T-helper 22 cell (primary cell): ENCODE measurements at places on chromosomes 12 and 14.

GRCh38 chr12:124171231-124171979 lies 123.5 kb upstream of the RFLNA start:
- DNase-seq: no peak

DNA sequence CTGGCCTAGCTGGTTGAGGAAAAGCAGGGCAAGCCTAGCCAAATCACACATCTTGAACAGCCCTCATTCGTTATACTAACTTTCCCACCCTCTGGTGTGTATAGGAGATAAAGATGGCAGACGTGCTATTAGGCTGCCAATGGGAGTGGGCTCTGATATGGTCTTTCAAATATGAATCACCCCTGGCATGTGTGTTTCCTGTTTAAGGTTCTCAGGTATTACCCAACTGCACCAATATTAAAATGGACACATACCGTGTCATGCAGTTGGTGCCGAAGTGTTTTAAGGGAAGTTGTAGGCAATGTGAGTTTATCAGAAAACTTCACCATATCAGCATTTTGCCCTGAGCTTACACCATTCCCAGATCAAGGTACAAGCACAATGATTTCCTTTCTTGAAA lies 33.4 kb downstream of the CHST11 start:
- no peak for DNase-seq

- DNase-seq: no peak
Observed at GRCh38 chr14:90995785-90996184, 64.7 kb downstream of the RPS6KA5 start.

DNA sequence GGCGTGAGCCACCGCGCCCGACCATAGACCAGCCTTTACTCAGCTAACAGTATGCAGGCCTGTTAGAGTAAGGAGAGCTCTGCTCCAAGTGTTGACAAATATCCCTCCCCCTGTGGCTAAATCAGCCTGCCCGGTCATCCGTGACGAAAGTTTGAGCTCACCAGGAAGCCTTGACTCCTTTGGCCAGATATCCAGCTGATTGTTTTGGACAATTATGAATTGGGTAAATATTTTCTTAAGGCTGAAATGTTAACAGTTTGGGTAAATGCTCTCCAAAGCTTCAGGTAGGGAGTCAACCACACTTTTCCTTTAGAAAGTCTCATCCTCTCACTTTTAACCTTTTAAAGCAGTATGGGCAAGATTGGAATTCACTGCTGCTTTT lies 157.9 kb downstream of the PAWR start:
- DNase-seq: no peak

- no peak for DNase-seq
Observed at GRCh38 chr14:30996892-30997659, 28.4 kb upstream of the AP4S1 start.

DNA sequence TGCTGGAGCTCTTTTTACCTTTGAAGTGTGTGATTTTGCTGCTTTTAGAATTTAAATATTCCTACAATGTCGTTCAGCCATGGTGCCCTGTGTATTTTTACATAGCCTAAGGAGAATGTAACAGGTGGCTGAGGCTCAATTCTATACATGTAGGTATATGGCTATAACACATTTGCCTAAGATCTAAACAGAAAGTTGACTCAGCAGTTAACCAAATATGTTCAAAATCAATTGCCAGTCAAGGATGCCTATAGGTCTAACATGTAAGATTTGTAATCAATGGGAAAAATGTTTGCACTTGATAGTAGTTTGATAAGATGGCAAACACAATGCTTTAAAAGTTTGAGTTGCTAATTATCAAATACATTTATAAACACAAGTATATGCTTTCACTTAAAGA lies 8.2 kb downstream of the PAWR start:
- no peak for DNase-seq

DNA sequence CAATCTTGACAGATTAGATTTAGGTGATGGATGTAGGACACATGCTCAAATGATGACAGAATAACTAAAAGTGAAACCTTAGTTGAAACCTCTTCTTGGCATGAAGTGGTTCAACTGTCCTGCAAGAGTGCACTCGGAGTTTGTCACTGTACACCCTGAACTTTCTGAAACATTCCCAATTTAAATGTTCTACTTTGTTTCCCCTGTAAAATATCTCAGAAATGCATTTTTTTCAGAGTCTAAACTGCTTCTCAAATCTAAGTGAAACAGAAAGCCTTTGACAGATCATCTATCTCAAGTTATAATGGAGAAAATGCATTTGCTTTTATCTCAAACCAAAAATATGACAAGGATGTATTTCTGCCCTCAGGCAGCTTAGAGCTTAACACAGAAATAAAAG lies 66.0 kb downstream of the BHLHE41 start:
- DNase-seq: no peak

DNA sequence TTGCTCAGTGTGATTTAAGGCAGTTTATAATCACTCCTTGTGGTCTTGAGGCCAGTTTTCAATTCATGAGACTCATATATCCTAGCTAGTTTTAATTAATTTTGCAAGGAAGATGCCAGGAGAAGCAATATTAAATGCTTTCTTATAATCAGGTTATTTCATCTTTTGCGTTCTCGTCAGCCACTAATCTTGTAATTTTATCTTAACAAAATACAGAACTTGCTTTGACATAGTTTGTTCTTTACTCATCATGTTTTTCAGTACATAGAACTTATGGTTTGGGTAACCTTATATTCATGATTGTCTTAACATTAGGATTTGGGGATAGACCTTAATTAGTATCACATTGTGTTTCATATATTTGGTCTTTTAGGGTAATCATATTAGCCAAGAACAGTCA lies 76.0 kb downstream of the LIN52 start:
- no peak for DNase-seq

DNA sequence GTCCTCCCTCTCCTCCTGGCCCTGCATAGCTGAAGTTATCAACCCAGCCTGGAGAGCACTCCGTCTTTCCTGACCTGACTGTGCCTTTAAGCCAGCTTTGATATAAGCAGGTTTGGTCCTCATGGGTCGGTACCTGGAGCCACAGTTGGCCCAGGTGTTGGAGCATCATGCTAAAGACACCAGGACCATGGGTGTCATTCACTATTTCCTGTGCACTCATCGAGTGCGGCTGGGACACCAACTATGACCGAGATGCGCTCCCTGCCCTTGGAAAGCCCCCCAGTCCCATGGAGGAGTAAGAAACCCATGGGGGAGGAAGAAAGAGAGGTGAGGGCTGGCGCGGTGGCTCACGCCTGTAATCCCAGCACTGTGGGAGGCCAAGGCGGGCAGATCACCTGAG lies 78.9 kb upstream of the CCND2 start:
- DNase-seq: no peak

DNA sequence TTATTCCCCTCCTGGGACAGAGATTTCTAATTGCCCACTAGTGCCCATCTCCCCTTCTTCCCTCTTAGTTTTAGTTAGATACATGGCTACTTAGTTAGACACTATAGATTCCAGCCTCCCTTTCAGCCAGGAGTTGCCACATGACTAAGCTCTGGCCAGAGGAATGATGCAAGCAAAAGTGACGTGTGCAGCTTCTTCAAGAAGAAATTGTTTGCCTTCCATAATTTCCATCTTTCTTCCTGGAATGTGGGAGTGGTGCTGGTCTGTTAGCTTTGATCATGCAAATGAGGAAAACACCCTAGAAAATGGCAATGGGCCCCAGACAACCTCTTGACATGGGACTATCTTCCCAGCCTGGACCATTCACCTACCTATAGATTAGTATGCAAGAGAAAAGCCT lies 21.4 kb downstream of the CCDC177 start:
- no peak for DNase-seq

- DNase-seq: no peak
Observed at GRCh38 chr14:67517083-67517482, 16.0 kb upstream of the PLEKHH1 start.

DNA sequence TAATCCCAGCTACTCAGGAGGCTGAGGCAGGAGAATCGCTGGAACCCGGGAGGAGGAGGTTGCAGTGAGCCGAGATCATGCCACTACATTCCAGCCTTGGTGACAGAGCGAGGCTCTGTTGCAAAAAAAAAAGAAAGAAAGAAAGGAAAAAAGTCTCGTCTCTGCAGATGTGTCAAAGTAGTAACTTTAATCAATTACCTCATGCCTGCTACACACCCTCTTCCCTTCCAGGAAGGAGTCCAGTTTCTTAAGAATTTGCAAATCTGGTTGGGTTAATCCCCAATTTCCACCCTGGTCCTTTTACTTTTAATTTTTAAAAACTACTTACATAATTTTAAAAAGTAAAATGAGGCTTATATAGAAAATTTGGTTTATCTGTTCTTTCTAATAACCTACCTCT lies 234.5 kb upstream of the KITLG start:
- no peak for DNase-seq

GRCh38 chr12:104555648-104556047 lies 98.9 kb downstream of the CHST11 start:
- no peak for DNase-seq

DNA sequence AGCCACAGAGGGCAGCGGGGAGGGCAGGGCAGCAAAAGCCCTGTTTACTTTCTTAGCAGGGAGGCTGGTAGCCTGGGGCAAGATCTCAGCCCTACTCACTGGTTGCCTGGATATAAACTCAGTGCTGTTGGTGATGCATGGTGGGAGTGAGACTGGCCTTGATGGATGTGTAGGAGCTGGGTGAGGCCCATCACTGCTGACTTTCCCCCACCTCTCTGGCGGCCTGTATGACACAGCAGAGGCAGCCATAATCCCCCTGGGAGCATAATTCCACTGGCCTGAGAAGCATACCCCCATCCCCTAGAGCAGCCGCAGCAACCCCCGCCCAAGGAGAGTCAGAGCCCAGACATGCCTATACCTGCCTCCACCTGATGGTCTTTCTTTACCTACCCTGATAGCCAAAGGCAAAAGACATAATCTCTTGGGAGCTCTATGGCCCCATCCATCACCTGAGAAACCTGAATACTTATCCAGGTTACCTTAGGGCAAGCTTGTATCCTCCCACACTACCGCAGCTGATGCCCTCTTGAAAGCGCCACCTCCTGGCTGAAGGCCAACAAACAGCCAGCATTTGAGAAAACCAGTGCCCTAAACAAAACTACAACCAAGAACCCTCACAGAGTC lies 59.3 kb downstream of the DNAI7 start:
- DNase-seq: no peak

DNA sequence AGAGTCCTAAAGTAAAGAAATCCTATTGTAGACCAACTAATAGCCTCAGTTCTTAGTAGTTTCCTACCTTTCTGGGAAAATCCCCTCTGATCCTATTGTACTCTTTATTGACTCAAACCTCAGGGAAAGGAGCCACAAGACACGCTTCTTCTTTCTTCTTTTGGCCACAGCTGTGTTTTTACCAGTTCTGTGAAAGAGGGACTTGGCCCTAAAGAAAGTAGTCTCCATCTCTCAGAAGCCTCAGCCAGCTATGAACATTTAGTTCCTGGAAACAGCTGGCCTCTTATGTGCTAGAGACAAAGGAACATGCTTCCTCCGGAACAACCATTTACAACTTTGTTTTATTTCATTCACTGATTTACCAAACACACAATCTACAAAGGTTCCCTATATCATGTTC lies 66.1 kb upstream of the ARID2 start:
- DNase-seq: no peak

DNA sequence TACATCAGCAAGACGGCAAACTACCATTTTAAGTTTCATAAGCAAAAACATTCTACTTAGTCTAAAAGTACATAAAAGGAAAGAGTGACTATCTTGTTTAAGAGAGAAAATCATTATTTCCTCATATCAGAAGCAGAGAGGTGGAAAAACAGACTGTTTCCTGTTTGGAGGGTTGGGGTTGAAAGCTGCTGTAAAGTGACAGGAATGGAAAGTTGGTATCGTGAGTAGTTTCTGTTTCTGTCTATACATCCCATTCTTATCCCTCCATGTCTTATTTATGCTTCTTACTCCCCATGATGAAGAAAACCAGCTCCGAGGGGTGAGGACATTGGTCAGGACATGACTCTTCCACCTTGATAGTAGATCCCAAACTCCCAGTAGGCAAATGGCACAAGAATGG lies 216.5 kb downstream of the EGLN3 start:
- no peak for DNase-seq

DNA sequence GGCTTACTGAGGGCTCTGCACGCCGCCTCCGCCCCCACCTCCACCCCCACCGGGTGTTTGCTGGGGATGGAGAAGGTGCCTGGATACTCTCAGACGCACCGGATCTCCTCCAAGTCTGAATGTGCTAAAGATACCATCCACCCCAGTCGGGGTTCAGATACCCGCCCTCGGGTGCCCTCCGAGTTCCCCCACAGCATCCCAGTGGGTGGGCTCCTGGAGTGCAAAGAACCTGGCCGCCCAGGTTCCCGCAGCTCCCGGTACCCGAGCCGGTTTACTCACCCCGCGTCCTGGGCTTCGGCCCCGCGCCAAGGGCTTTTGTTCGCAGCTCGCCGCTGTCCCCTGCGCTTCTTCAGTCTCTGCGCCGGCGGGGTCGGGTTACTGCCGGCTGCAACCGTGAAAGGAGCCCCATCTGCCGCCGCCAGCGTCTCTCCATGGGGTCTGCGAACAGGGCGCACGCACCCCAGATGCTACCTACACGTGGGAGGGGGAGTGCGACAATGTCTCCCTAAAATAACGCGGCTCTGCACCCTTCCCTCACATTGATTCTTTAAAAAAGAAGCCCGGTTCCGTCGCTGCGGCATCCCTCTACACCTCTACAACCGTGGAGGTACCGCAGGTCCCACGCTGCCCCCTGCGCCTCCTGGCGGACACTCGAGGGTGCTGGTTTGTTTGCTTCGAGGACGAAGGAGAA lies at the start of gene CCDC177:
TSS of gene CCDC177 (minus strand) at position 609 of the 691 bp plus-strand sequence. CDS start 1,249 bp downstream, outside the sequence.
- DNase-seq: peak; percentile 33

GRCh38 chr12:109988903-109989302 lies 7.3 kb downstream of the GIT2 start:
- DNase-seq: no peak
